Skin of body (tissue), 3 donors: ENCODE measurements at places on chromosomes 12 and 14. TPM values are rescaled to one million over a fixed set of nuclear protein-coding genes. Genes with fewer than 3 reads are reported as not detected.

- peak; percentile 88 for DNase-seq
Measured at GRCh38 chr12:82644896-82645295, 41.8 kb upstream of the TMTC2 start.

GRCh38 chr14:104574978-104575583 is 4.5 kb upstream of the C14orf180 start:
- DNase-seq: no peak

DNA sequence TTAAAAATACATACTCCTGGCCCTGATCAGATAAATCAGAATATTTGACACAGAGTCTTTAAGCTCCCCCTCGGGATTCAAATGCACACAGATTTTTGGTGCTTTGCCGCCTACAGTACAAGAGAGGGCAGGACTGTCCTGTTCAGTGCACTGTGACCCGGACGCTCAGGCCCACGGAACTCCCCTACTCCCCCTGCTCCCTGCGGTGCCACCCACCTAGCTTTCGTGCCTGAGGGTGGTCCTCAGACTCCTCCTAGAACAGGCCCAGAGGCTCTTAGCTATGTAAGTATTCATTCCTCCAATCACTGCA is 13.7 kb upstream of the SERPINA3 start:
- no peak for DNase-seq

DNA sequence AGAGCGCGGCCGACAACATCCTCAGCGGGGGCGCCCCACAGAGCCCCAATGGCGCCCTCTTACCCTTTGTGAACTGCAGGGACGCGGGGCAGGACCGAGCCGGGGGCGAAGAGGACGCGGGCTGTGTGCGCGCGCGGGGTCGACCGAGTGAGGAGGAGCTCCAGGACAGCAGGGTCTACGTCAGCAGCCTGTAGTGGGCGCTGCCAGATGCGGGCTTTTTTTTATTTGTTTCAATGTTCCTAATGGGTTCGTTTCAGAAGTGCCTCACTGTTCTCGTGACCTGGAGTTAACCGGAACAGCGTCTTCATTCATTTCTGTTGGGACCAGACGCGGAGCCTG is 103.8 kb upstream of the FKBP4 start:
- peak; percentile 18 for DNase-seq

- DNase-seq: no peak
Measured at GRCh38 chr12:21615431-21615830, 10.8 kb upstream of the GYS2 start.

DNA sequence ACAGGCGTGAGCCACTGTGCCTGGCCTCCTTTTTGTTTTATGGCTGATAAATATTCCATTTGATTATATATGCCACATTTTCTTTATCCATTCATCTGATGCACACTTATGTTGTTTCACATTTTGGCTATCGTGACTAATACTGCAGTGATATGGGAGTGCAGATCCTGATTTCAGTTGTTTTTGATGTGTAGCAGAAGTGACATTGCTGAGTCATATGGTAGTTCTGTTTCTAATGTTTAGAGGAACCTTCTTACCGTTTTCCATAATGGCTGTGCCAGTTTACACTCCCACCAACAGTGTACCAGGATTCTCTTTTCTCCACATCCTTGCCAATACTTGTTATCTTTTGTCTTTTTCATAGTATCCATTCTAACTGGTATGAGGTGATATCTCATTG is 235.9 kb downstream of the ERC1 start:
- no peak for DNase-seq

GRCh38 chr14:105980224-105980623 is 453.8 kb downstream of the TMEM121 start:
- DNase-seq: no peak

GRCh38 chr12:2486796-2487195 is 308.0 kb upstream of the FKBP4 start:
- no peak for DNase-seq

DNA sequence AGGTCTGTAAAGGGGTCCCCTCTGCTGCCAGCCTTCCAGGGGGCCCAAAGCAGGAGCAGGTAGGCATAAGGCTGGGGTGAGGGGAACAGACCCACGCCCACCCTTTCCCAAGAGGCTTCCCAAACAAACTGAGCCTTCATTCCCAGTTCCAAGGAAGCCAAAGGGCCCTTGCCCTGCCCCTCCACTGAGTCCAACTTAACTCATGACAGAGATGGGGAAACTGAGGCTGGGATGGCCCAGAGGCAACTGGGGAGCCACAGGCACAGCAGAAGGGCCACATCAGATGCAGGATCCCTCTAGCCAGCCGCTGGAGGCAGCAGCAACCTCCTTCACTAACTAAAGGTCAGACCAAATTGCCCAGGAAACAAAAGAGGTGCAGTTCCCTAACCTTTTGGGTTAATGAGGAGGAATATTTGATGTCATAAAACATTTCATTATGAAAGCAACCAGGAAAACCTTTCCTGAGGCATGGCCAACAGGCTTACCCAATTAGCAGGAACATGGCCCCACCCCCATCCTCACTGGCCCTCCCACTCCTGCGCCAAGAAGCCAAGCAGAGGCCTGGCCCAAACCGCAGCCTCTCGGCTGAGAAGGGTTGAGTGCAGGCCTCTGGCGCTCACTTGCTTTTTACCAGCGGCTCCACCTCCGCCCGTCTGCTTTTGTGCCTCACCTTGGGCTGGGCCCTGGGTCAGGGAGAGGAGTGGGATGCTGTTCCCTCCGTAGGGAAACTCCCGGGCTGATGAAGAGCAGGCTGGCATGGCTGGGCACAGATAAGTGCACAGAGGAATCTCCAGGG is 293.5 kb upstream of the RTL1 start:
- DNase-seq: no peak

GRCh38 chr12:11765817-11766794 is 116.6 kb downstream of the ETV6 start:
- peak; percentile 90 for DNase-seq

- no peak for DNase-seq
Measured at GRCh38 chr12:82870771-82871377, 184.2 kb downstream of the TMTC2 start.

DNA sequence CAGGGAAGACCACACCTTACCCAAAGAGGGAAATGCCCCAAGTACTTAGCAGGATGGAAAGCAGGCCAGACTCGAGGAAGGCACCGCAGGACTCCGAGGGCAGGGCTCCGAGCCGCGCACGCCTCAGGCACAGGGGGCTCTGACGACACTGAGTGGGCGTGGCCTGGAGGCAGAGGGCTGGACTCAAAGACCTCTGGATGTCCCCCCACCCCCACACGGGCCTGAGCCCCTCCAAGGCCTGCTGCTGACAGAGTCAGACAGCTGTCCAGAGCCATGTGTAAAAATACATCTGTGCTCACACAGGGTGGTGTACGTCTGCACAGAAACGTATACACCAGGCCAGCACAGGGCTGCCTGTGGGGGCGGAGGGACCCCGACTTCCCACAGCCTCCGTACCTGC is 1.4 kb downstream of the AKT1 start:
- peak; percentile 13 for DNase-seq

DNA sequence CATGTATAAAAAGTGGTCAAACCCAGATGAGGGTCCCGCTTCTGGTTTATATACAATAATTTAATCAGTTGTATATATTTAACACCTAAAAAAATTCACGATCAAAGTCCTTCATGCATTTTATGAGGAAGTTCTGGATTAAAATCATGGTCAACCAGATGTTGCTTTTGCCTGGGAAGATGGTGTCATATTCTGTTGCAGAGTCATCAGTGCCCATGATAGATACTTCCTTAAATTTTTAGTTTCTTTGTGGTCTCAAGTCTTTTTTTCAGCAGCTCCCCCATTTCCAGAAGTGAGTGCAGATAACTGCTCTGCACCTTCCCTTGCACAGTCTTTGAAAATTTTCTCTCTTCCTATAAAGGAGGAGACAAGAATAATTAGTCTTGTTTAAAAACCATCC is 16.1 kb downstream of the ERP29 start:
- DNase-seq: no peak

The DNAJC22 gene
- total RNA-seq: 0.39 TPM

The KRT71 gene
- 454 TPM for total RNA-seq

The GPR135 gene
- total RNA-seq: 3.2 TPM

The HVCN1 gene
- 4.1 TPM for total RNA-seq

The RNASE7 gene
- total RNA-seq: 0.79 TPM
